NCI-H2081 (cell line): ENCODE measurements at places on chromosomes 13 and 19.

DNA sequence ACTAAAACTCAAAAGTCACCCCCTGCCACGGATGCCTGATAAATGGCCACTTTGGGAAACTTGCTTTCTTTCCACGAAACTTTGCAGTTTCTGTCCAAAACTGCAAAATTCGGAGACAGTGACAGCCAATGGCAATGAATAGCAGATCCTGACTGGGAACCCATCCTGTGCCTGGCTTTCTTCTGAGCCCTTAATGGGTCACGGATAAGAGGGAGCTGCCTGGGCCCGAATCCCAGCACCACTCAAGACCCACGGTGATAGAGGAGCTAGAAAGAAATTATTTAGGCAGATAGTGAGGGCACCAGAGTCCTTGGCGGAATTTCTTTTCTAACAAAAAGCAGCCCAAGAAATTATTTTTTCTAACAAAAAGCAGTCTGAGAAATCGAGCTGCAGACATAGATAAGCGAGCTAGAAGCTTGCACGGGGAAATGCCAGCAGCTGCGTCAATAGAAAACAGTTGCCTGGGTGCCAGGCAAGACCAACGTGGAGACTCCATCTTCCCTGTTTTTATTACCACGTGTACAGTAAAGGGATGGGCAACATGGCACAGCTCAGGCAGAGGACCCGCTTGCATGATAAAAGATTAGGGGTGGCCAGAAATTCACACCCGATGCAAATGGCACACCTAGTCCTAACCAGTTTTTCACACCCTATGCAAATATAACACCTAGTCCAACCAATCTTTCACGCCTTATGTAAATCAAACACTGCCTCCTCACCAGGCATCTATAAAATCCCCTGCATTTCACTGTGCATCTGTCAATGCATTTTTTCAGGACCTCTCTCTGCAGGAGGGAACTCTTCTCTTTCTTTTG, 7.1 kb upstream of the HSH2D start:
- no peak for DNase-seq

GRCh38 chr13:111485491-111486250, 165.2 kb downstream of the TEX29 start:
- no peak for DNase-seq

DNA sequence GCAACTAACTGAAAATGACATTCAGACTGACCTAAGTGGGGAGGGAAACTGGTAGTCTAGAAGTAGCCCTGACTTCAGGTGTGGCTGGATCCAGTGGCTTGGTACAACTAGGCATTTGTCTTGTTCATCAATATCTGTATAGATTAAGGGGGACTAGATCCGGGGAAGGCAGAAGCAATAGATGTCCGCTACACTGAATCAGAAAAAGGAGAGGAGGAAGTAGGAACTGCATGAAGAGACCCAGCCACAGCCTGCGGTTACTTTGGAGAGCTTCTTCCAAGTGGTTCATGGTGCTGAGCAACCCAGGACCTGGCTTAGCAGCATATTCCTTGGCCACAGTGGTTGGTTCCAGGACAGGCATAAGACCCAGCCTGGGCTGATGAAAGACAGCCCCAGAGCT, 9.9 kb upstream of the PRODH2 start:
- DNase-seq: no peak

DNA sequence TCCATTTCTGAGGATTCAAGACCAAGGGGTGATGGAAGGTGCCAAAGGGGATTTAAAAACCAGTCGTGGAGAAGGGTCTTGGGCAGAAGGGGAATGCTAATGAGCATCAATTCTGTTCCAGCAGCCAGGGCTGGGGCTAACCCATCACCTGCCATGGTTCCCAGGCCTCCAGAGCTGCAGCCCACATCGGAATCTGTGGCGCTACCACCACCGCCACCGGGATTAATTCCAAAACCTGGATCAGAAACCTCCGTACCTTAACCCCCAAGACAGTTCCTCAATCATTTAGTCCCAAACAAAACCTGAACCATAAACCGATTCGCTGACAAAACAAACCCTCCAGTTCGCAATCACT, 583 bp downstream of the ZNF615 start:
- no peak for DNase-seq

DNA sequence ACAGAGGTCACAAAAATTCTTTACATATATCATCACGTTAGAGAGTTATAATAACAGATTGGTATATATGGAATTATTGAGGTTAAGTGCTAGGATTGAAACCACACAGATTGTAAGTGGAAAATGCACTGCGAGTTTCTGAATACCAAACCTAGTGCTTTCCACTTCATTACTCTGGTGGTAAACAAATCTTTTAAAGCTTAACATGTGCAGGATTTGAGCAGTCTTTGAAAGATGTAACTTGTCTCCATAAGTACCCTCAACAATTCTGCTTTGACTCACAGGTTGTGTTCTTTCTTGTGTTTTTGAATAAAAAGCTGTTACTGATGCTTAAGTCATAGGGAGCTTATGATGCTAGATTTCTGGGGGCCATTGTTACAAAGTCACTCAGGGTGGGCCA, 314.7 kb upstream of the DACH1 start:
- DNase-seq: no peak

DNA sequence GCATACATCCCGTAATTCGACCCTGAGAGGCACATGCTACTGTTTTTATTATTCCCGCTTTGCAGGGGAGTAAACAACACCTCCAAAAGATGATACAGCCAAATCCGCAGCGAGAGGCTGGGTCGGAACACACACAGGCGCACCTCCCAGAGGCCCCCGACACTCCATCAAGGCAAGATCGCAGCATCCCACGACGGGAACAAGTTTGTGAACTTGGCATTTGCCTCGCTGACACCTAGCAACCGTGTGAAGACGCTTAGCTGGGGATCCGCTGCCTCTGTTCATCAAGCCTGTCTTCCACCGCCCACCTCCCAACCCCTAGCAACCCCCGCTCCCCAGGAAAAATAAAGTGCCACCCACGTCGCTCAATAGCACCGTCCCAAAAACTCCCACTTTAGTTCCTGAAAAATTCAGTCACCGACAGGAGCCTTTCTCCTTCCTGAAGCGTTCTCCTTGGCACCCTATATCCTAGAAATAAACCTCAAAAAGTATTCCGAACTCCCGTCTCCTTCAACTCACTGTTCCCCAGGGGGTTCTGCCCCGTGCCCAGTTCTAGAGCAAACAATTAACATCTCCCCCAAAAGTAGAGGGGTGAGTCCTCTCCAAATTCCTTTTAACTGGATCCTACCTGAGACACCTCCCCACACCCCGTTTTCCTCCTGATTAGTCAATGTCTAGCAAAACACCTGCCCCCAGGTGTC, 1.7 kb downstream of the GNG7 start:
- no peak for DNase-seq

- no peak for DNase-seq
Measured at GRCh38 chr13:40102360-40102727, 446.9 kb downstream of the COG6 start.

GRCh38 chr13:32956595-32956933, 59.7 kb upstream of the KL start:
- no peak for DNase-seq

DNA sequence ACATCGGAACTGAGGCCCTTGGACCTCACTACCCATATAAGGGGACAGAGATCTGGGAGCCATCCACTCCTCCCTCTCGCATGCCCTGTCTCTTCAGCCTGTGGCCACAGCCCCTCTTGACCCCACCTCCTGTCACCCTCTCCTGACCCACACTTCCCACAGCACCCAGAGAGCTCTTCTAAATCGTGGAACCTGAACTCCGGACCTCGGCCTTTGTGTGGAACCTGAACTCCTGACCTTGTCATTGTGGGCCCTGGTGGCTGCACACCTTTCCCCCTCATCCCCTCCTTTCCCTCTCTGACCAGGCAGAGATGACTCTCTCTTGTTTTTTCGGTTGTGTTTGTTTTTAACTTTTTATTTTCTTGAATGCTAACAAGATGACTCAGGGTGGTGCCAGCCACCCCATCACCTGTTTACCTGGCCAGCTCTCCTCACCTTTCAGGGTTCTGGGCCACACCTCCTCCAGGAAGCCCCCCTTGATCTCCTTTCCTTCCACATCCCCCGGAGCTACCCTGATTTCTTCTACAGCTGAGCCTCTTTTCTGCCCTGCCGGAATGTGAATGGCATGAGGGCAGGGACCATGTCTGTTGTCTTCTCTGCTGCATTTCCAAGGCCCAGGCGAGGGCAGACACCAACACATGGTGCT, 5.1 kb downstream of the MRPL4 start:
- DNase-seq: no peak

- no peak for DNase-seq
Measured at GRCh38 chr19:42173695-42174094, 41.4 kb upstream of the POU2F2 start.

DNA sequence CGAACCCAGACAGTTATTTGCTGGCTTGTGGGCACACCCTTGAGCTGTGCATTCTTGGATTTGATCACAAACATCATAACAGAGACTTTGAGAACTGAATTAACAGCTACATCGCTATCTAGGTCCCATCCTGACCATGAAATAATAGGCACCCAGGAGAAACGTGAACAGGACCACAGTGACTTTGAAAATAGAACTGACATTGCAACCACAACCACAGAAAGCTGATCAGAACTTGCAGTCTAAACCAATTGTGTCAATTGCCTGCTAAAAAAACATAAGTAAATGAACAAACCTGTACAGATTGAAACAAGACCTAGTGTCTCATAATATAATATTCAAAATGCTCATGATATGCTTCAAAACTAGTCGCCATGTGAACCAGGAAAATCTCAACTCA, 18.3 kb upstream of the KATNAL1 start:
- DNase-seq: no peak

DNA sequence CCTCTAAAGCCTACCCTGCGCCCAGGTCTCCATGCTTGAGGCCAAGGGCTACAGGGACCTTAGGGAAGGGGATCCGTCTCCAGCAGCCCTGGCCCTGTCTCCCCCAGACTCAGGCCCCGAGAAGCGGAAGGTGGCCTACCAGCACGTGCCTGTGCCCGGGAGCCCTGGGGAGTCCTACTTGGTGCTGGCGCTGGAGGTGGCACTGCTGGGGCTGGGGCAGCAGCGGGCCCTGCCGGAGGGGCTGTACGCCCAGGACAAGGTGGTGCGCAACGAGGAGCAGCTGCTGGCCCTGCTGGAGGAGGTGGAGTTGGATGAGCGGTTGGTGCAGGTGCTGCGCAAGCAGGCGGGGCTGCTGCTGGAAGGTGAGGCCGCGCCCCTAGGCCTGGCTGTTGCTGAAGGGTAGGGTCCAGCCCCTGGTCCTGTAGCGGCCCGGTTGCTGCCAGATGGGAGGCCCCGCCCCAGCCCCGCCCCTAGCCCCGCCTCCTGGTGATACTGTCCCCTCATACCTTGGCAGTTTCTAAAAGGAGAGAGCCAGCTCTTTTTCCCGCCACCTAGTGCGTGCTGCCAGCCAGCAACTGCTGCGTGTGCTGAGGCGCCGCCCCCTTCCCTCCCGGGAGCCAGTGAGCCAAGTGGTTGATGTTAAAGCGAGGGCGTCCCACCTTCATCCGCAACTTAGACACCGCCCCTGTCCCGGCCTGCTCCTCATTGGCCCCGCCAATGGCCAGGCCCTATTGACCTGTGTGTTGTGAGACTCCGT, 22.6 kb downstream of the ZSWIM4 start:
- DNase-seq: peak; percentile 89
